Activated CD4-positive, alpha-beta T cell treated with anti-CD3 and anti-CD28 coated beads, Interleukin-2, Interleukin-4, amounts not matched to agents 100 ng/mL and 50 ng/mL, durations not matched to agents 16 hours and 8 hours (primary cell): ENCODE measurements at places on chromosomes 6 and 20.

- DNase-seq, result no peak
Measured at GRCh38 chr6:119627908-119628669, 278.5 kb upstream of the MAN1A1 start.

DNA sequence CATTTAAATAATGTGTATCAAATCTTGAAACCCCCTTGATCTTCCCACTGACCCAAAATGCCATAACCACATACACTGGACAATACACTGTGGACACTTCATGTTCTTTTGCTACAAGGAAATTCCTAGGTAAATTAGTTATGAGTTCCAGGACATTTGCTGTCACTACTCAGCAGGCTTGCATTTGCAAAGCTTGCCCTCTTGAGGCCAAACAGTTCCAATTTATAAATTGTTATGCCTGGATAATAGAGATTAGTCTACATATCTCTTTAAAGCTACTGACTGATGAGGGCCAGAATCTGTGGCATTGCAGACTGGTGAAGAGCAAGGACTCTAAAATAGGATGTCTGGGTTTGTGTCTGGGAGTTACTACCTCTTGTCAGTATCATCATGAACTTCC is 17.4 kb upstream of the RAB32 start:
- DNase-seq, result no peak

- no peak for DNase-seq
Measured at GRCh38 chr20:59940956-59941294, 736 bp downstream of the FAM217B start.

DNA sequence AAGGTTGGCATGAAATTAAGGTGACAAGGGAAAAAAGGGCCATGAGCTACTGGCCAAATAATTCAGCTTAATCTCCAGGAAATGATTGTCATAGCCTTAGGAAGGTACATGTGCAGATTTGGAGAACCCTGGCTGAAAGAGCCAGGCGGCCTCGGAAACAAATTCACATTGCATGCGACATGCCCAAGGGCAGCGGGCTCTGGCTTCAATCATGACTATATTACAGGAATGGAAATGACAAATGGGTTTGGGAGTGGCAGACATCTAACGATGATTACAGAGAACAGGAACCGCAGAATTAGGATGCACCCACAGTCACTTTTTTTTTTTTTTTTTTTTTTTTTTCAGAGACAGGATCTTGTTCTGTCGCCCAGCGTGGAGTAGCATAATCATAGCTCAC is 112.4 kb upstream of the SALL4 start:
- no peak for DNase-seq

DNA sequence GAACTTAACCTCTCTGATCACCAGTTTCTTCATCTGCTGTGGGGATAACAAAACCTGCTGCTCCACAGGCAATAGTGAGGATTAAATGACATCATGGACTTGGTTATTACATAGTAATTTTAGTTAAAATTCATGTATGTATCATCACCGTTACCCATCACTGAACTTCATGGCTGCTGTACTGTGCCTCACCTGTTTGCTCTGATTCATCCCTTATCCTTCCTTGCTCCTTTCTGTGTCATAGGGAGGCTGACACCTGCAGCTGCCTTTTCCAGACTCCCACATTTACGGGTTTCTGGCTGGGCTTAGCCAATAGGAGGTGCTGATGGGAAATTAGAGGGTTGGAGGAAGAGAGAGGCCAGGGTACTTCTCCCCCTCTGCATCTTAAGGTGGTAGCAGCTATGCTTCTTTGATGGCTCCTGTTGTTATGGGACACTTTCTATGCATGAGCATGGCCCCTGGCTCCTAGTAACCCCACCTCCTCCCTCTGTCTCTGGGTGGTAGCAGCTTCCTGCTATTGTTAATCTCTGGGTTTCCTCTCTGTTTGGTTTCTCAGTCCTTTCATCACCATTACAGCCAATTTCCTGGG is 332.1 kb downstream of the DHX35 start:
- no peak for DNase-seq

DNA sequence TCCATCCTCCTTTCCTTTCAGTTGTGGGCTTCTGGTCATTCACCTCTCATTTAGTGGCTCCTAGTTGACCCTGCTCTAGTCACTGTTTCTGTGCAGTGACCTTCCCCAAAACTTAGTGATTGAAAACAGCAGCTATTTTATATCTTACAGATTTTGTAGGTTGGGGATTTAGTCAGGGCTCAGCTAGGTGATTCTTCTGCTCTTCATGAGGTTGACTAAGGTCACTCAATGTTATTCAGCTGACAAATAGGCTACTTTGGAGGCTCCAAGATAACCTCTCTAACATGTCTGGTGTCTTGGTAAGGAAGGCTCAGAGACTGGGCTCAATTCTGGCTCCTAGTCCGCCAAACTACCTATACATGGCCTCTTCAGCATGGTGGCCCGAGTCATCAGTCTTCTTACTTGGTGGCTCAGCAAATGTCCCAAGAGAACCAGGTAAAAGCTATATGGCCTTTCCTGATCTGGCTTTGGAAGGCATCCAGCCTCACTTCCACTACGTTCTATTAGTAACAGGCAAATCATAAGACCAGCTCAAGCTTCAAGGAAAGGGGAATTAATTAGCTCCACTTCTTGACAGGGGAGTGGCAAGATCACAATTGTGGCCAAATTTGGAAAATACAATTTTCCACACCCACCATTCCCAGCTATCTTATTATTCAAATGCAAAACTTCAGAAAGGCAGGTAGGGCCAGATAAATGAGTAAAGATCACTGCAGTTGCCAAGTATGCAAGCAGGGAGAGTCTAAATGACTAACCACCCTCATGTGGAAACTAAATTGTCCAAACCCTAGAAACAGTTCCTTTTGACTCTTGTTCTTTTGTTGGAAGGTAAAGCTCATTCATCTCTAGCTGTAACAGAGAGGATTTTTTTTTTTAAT is 50.5 kb upstream of the LTV1 start:
- DNase-seq, result no peak

GRCh38 chr20:7094438-7094997 is 327.0 kb downstream of the BMP2 start:
- peak; percentile 20 for DNase-seq

- DNase-seq, result no peak
Measured at GRCh38 chr6:12952318-12952717, 235.8 kb downstream of the PHACTR1 start.

DNA sequence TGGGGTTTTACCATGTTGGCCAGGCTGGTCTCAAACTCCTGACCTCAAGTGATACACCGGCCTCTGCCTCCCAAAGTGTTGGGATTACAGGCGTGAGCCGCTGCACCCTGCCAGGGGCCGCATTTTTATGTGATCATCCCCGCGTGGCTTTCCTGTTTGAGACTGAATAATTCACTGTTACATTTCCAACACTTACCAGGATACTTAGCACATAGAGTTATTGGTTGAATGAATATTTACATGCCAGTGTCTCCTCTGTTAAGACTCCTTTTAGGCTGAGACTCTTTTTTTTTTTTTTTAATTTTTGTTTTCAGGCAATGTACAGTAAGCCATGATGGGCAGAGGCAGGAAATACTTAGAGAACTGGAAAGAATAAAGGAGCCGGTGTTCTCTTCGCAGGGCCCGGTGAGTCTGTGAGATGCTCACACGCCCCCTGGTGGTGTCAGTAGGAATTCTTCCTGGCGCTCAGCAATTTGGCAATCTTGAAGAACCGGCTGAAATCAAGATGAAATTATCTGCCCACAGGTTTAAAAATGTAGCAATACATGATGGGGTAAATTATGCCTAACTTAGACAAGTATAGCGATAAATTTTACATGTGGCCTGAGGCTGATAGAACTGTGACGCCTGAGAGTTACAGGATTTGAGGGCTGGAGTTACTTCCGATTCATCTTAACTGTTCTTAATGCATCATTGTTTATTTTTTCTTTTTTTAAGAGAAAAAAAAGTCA is 7.6 kb upstream of the RNF114 start:
- peak; percentile 84 for DNase-seq

DNA sequence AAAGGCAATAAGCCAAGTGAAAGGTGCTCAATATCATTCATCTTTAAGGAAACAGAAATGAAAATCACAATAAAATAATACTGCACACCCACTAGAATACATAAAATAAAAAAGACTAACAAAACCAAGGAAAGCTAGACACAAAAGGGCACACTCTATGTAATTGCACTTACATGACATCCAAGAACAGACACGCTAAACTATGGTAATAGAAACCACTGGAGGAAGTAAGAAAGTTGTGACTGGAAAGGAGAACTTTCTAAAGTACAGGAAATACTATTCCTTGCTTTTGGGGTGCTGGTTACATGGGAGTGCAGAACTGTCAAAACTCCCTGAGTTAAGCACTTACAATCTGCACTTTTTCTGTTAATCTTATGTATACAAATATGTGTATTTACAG is 253.7 kb upstream of the RUNX2 start:
- DNase-seq, result no peak

DNA sequence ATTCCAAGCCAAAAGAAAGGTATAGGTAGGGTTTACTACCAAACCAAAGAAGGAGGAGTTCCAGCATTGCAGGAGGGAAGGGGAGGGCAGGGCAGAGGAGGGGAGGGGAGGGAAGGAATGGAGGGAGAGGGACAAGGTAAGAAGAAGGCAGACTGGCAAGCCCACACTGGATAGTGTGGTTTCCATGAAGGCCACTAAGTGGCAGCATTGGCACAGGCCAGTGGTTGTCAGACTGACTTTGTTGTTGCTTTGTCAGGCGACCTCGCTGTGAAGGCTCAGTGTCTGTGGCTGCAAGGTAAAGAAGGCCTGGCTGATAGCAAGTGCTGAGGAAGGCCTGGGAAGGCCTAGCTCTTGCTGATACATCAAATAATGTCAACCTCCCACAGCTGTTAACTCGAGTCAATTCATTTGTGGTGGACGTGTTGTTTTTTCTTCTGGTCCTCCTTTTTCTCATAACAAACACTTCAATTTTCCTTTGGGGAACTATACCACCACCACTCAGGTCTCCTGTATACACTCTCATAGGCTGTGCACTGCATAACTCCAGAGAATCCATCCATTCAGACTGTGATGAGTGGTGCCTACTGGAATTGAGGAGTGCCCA is 7.7 kb upstream of the ZNF334 start:
- DNase-seq, result peak; percentile 69

- no peak for DNase-seq
Measured at GRCh38 chr20:59813948-59814839, 119.2 kb downstream of the SYCP2 start.

DNA sequence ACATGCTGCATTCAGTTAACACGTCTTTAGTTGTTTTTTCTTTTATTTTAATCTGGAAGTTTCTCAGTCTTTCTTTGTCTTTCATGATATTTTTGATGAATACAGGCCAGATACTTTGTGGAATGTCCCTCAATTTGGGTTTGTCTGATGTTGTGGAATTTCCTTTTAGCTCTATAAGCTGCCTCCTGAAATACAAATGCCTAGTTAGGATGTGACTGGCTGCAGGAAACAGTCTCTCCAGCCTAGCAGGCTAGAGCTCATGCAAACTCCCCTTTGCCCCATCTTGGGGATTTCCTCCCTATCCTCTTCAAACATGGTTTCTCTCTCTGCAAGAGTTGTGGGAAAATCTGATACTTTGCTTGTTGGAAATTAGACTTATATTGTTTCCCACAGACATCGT is 89.3 kb upstream of the JAG1 start:
- DNase-seq, result no peak

DNA sequence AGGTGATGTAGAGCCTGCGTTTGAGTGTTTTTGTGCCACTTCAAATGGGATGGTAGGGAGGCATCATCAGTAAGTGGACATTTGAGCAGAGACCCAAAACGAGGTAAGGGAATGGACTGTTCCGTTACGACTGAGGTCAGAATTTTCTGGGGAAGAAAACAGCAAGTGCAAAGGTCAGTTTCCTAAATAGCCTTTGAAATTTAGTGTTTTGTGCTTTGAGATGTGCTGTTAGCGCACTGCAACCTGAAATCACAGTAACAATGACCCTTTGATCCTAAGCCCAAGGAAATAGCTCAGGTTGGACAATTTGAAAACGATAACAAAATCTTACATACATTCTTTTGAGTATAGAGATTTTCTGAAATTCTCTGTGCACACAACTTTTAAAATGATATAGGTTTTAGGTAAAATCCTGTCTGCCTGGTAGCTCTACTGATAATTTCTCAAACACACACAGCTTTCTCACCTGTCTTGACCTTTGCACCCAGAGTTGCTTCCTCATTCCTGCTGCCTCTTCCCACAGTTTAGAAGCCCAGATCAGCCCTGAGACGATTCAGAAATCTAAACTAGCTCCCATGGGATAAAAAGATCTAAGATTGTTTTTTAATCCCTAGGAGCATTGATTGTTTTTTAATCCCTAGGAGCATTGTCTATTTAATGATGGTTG is 22.1 kb downstream of the DCBLD1 start:
- no peak for DNase-seq

DNA sequence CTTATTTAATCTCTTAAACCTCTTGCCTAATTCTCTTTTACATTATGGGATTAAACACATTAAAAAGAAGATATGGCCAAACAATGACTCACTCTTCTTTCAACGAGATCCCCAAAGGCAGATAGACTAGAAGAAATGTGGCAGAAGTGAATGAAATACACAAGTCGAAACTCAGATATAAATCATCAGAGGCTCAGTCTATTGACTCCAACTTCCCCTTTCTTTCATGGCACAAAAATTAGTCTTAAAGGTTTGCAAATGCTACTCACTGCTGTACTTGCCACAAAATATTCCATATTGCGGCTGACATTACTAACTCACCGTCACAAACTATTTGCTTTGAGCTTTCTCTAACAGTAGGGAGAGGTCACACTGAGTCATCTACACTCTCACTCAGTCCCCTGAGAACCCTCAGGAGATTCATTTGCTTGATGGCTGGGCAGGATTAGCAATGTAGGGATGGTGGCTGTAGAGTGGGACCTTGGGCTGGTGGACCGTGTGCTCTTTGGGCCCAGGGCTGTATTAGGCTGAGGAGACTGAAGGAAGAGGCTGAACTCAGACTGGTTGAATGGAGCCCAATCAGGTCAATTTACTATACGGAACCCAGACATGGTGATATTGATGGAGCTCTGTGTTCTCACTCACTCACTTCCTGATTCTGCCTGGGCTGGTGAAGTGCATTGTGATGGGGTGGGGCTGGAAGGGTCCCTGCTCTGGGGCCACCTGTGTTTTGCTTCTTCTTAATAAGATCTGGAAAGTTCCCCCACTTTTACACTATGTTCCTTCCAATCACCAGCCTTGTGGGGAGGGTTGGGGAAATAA is 42.8 kb upstream of the UBR2 start:
- DNase-seq, result peak; percentile 82

- DNase-seq, result no peak
Measured at GRCh38 chr6:20458027-20458894, 56.6 kb downstream of the E2F3 start.
